SJSA1 (cell line): ENCODE measurements at places on chromosomes 1 and 21.

DNA sequence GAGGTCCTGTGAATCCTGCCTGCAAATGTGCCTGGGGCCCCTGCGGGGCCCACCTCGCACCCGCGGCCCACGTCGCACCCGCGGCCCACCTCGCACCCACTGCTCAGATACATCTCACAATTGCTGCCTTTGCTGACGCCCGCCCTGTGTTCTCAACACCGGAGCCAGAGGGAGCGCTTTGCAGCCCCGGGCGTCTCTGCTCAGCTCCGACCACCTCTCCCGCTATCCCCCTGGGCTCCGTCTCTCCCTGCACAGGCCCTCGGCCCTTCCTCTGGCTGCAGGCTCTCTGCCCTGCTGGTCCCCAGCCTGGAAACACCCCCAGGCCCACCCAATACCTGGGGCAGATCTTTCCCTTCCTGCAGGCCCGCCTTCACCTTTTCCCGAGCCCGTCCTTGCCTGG is 44.8 kb downstream of the TP73 start:
- no peak for DNase-seq

- no peak for DNase-seq
These were observed 59.5 kb downstream of the NAV1 start for GRCh38 chr1:201598396-201598795.

DNA sequence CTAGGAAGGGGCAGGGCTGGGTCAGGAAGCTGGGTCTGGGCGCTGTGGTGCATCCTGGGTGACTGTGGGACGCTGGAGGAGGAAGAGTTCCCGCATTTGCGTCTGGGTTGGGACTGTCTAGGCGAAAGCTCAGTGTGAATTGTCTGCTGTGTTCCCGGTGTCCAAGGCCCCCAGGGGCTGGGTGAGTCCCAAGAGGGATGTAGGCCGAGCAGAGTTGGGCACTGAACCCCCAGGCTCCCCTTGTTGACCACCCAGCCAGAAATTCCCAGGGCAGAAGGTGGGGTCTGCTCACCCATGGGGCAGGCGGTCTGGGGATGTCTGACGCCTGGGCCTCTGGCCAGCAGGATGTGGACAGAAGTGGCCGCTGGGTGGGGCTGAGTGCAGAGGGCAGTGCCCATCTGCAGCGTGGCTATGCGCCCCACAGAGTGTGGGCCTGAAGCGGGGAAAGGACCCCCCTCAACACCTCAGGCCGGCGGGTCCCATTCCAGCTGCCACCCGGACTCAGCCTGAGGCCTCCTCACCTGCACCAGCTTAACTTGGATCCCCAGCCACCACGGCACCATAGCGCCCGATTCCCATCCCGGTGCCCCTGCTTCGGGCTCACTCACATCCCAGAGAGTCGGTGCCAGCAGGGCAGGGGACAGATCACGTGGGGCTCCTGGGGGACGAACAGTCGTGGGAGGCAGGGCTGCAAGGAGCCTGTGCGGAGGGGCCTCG is 37.0 kb upstream of the POFUT2 start:
- DNase-seq: peak; percentile 58

DNA sequence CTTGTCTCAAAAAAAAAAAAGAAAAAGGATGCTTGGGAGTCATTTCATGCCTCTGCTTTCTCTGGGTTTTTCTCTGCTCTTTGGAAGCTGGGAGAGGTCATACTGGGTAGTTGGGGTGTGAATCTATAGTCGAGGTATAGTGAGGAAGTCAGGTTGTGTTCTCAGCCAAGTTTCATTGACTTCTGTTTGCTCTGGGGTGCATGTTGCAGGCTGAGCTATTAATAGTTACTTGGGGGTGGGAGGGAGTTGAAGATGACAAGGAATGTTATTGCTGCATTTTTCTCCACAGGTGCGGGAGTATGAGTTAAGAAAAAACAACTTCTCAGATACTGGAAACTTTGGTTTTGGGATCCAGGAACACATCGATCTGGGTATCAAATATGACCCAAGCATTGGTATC is 2.8 kb downstream of the RPL11 start:
- DNase-seq: no peak

- DNase-seq: no peak
These were observed 65.2 kb upstream of the LRRC8D start for GRCh38 chr1:89755591-89755990.

DNA sequence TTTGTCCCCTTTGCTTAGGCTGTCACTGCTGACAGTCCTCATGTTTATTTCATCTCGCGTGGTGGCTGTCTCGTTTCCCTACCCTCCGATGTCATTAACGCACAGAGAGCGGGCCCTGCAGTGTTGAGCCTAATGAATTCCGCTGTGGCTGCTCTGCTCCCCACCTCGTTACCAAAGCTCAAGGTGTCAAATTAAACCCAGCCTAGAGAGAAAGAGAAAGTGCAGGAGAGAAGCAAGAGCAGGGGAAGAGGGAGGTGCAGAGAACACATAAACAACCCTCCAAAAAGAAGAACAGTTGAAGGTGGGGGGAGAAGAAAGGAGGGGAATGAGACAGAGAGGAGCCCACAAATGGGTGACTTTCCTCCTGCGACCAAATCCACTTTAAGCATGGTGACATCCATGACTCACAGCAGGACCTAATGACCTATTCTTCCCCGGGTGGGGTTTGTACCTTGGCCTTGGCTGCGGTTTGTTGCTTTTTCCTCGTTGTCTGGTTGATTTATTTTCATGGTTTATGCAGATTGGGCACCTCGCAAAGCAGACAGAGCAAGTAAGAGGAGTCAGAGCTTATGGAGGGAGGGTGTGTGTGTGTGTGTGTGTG is 92.5 kb downstream of the PBX1 start:
- no peak for DNase-seq

DNA sequence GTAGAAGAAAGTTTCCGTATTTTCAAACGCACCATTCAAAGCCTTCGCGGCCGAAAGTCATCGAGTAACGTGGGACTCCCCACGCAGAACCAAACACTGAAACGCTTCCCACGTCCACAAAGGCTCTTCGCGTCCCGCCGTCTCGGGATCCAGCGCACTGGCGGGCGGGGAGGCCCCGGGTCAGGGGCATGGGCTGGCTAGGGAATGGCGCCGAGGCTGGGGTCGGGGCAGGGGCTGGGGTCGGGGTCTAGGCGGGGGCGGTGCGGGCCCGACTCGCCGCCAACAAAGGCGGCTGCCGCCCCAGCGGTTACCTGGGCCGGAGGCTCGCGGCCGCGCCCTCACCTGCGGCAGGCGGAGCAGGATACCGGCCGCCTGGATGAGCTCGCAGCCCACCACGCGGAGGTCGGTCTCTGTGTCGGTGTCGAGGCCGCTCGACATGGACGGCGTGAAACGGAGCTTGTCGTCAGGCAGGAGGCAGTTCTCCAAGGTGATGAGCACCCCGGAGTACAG is 403 bp downstream of the CCNL2 start:
- DNase-seq: no peak

- no peak for DNase-seq
These were observed 8.7 kb downstream of the UBE2G2 start for GRCh38 chr21:44792702-44793591.

DNA sequence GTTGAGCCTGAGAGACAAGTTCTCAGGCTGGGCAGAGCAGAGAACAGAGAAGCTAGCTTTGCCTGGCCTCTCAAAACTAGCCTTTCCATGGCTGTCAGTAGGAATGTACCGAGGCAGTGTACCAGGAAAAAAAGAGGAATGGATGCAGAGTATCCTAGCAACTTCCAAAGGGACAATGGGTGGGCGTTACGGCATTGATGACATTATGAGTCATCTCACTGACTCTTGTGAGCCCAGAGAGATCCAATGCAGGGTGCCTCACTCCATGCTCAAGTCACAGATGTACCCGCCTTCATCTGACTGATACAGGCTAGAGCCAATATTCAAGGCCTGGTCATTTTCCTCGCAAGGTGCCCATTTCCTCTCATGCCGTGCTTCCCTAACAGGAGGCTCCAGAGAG is 51.4 kb upstream of the C8B start:
- DNase-seq: no peak

- peak; percentile 23 for DNase-seq
These were observed 563.9 kb upstream of the NR5A2 start for GRCh38 chr1:199463521-199464127.

- no peak for DNase-seq
These were observed 105.4 kb upstream of the PDC start for GRCh38 chr1:186566140-186566855.

GRCh38 chr21:45882645-45883044 is 98.9 kb upstream of the COL6A1 start:
- DNase-seq: no peak

- no peak for DNase-seq
These were observed 32.2 kb downstream of the VASH2 start for GRCh38 chr1:212982430-212983152.

GRCh38 chr1:52523376-52523775 is 29.5 kb downstream of the TUT4 start:
- no peak for DNase-seq

GRCh38 chr1:148385371-148386030 is 97.6 kb downstream of the PPIAL4G start:
- no peak for DNase-seq

GRCh38 chr1:15210651-15211375 is 36.2 kb upstream of the FHAD1 start:
- DNase-seq: no peak

- no peak for DNase-seq
These were observed 24.5 kb upstream of the LRRC8C start for GRCh38 chr1:89608319-89608983.

GRCh38 chr1:3012456-3013291 is 8.6 kb upstream of the ACTRT2 start:
- DNase-seq: no peak

DNA sequence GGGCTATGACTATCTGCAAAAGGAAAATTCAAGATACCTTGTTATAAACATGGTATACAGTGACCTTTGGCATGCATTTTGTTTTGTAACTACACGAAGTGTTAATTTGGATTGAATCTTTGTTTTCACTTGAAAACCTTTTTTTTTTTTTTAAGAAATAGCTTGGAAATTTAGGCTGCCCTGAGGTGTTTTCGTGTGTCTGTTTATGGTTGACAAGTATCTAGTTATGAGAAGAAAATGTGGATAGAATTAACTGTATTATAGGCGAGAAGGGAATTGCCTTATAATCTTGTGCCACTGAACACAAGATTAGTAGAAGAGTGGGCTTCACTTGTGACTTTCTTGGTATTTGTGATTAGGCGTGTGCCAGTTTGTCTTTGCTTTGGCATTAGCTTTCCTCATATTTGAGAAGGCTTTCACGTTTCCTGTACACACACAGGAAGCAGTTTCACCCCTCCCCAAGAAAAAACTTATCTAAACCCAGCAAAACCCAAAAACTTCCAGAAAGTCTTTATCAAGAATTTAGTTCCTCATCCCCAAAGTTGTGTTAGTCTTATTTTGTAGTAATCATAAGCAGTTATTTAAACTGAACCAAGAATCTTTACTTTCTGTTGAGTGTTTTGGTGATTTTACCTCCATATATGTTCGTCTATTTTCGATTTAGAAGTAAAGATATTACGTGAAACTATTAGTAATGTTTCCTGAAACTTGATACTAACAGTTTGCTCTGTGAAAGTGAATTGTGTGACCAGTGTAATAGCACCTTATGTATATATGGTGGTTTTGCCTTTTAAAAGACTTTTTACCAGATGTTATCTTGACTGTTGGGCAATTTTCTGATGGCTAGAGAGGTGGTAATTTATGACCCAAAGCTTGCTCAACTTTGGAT is 3.8 kb downstream of the DYRK1A start:
- DNase-seq: no peak

GRCh38 chr1:159945483-159946241 is at the start of gene IGSF9:
Gene IGSF9 (minus strand): TSS chr1:159945613. CDS start chr1:159943454, 2,159 bp downstream.
- peak; percentile 76 for DNase-seq

GRCh38 chr1:9717193-9718005 is 65.9 kb downstream of the PIK3CD start:
- DNase-seq: no peak

- no peak for DNase-seq
These were observed 51.5 kb downstream of the FOXO6 start for GRCh38 chr1:41412748-41413147.

DNA sequence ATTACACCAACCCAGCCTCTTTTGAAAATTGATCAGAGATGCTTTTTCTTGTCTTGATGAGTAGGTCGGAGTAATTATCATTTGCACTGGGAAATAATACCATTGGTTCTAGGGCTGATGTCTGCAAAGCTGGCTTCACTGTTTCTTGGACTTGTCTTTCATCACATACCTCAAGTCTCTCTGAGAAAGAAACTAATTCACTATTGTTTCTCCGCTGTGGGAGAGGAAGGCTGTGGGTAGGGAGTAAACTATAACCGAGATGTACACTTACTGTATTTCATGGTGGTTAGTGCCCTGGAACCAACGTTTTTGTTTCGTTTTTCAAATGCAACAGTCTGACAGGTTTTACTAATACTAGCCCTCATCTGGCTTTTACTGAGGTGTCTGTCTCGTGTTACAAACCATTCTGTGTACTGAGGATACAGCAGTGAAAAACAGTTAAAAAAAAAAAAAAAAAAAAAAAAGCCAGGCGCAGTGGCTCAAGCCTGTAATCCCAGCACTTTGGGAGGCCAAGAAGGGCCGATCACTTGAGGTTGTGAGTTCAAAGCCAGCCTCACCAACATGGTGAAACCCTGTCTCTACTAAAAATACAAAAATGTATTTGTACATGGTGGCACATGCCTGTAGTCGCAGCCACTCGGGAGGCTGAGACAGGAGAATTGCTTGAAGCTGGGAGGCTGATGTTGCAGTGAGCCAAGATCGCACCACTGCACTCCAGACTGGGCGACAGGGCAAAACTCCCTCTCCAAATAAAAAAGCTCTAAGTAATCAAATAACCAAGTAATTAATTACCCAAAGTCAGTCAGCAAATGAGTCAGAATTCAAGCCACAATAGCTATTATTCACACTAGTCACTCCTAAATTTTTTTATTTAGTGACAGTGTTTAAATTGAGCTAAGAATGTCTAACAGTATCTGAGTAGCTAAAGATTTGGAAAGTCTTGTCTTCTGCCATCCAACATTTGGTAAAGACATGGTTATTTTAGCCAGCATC is 23.3 kb downstream of the TOMM20 start:
- no peak for DNase-seq

DNA sequence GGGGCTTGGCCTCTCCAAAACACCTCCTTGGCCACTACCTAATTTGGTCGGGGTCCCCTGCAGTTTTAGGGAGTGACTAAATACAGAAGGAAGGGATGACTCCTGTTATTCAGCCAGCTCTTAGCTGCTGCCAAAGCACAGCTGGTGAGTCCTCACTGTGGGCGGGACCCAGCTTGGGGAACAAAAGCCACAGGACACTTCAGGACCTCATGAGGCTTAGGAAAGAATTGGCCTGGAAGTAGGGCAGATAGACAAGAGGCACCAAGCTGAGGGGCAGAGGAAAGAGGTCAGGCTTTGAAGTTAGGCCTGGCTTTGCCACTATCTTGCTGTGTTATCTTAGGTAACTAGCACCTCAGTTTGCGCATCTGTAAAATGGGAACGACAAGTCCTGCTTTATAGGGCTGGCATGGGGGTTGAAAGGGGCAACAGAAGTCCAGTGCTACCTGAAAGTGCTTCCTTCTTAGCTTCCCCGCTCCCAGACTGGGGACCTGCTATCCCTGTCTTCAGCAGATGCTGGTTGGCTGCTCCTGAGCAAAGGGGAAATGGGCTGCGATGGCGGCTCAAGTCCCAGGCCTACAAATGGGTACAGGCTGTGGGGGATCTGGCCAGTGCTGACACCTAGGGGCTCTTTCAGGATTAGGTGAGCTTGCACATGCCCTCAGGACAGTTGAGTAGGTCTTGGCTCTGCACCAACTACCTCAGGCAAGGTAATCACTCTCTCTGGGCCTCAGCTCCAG is 15.7 kb downstream of the IFI6 start:
- DNase-seq: no peak

GRCh38 chr1:225750420-225750819 is 27.2 kb upstream of the SRP9 start:
- no peak for DNase-seq

- DNase-seq: no peak
These were observed 878.5 kb downstream of the USP25 start for GRCh38 chr21:16608209-16608830.
